ENCODE measurements at places on chromosomes 11 and 22. TPM values are rescaled to one million over a fixed set of nuclear protein-coding genes. Genes with fewer than 3 reads are reported as not detected.

The PRR33 gene
- 0.16 TPM for total RNA-seq

The NLRP10 gene
- not detected for total RNA-seq

DNA sequence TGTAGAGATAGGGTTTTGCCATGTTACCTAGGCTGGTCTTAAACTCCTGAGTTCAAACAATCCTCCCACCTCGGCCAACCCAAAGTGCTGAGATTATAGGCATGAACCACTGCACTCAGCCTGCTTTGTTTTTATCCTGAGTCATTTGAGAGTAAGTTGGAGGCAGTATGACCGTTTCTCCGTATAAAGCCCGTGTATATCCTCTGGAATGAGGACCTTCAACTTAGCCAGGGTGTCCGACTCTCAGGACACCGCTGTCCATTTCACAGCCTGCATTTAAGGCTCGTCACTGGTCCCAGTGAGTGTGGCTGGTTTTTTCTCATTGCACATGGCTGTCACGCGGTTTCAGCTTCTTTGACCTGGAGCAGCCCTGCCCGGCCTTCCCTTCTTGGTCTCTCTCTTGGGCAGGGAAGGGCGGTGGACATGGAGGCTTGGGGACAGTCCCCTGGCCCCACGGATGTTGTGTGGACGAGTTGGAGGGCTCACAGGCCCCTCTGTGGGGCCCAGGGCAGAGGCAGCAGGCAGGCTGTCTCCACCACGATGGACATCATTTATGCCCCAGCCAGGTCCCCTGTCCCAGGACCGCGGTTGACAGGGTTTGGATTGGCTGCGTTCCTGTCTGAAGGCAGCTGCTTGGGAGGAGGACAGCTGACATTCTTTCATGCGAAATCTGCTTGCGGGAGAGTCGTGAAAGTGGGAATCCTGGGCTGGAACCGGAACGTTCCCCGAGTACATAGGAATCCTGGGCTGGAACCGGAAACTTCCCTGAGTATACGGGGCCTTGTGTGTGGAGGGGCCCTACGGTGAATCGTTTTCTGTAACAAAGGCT, 93.3 kb downstream of the KCNQ1 start:
- no peak for DNase-seq

- peak; percentile 76 for DNase-seq
Observed at GRCh38 chr11:78420255-78420764, 2.7 kb upstream of the GAB2 start.

The PYGM gene
- 3.3 TPM for total RNA-seq

- DNase-seq, result peak; percentile 74
Observed at GRCh38 chr11:61516675-61517572, 8.4 kb downstream of the LRRC10B start.

The RAB3IL1 gene
- not detected for total RNA-seq

The FXYD2 gene
- 7.2 TPM for total RNA-seq

DNA sequence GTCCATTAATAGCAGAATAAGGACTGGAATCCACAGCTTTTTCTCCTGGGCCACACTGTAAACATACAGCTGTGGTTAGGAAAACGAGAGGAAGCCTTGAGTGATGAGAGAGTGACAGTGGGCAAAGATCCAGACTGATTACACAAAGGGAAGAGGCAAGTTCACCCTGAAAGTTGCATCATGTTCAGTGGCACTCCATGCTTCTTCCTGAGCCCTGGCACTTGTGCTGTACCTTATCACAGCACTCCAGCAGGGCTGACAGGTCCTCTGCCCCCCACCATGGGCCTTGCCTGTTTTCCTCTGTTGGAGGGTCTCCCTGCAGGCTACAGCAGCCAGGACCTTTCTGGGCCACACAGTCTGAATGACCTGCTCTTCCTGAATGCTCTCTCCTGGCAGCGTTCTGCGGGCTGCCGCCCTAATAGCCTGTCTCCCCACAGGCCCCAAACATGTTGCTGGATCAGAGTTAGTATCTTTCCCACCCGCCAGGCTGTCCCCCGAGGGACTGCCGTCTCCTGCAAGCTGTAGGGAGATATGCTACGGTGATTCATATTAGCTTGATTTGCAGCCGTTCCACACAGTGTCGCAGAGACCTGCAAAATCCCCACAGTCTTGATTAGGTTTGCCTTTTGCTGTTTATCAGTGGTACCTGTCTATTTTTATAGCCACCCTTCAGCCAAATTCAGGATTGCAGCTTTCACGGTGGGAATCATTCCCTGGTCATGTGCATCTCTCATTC, 60.2 kb downstream of the NTM start:
- DNase-seq, result no peak

DNA sequence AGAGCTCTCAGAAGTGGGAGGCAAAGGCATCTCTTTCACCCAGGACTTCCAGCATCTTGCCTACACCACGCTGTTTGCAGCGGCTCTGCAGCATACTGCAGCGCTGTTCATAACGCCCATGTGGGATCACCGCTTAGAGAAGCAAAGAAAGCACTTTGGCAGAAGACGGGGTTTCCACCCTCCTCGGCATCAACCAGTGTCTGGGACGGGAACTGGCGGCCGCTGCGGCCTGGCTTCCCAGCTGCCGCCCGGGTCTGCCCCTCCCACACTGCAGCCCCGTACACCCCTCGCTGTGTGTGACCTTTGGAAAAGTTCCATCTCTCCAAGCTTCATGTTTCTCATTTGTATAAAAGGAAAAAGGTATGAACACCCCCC, 545 bp upstream of the TIRAP start:
- DNase-seq, result peak; percentile 55

GRCh38 chr11:826836-827145, 928 bp upstream of the CRACR2B start:
- DNase-seq, result peak; percentile 42

The APOA4 gene
- not detected for total RNA-seq

The MIEF1 gene
- total RNA-seq, result 48.2 TPM

DNA sequence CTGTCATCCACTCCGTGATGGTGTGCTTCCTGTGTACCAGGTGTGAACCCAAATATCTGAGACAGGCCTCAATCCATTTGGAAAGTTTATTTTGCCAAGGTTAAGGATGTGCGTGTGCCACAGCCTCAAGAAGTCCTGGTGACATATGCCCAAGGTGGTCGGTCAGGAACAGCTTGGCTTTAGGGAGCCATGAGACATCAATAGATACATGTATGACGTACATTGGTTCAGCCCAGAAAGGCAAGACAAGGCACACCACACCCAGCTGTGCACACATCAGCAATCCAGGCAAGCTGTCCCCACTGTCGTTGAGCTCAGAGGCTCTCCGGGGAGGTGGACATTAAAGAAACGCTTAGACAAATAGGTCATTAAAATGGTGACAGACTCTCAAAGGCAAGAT, 56.8 kb upstream of the SHANK2 start:
- DNase-seq, result no peak

DNA sequence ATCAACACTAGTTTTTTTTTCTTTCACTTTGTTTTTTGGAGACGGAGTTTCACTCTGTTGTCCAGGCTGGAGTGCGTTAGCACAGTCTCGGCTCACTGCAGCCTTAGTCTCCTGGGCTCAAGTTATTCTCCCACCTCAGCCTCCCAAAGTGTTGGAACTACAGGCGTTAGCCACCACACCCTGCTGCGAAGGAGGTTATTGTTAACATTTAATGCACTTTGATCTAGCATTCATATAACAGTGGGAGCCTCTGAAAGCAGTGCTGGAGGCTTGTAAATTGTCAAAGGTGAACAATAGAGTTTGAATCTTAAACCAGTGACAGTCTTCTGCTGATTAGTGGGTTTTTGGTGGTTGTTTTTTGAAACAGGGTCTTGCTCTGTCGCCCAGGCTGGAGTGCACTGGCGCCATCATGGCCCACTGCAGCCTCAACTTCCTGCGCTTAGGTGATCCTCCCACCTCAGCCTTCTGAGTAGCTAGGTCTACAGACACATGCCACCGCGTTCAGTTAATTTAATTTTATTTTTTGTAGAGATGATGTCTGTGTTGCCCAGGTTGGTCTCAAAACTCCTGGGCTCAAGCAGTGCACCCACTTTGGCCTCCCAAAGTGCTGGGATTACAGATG, 96.9 kb upstream of the HORMAD2 start:
- no peak for DNase-seq

GRCh38 chr11:86301742-86302091, 323 bp upstream of the HIKESHI start:
- no peak for DNase-seq
